ENCODE measurements at places on chromosomes 4 and X.

- no peak for DNase-seq
Observed at GRCh38 chr4:5259471-5259870, 208.2 kb downstream of the STK32B start.

GRCh38 chr4:164621886-164622521 is 131.9 kb upstream of the SMIM31 start:
- DNase-seq: no peak

- no peak for DNase-seq
Observed at GRCh38 chr4:56129431-56129861, 180.7 kb downstream of the CEP135 start.

GRCh38 chr4:175542786-175543185 is 269.3 kb downstream of the GPM6A start:
- no peak for DNase-seq
